ENCODE measurements at places on chromosomes 1 and 21. TPM values are rescaled to one million over a fixed set of nuclear protein-coding genes. Genes with fewer than 3 reads are reported as not detected.

PTCH2 gene
- 5.7 TPM for polyA plus RNA-seq

BTBD8 gene
- polyA plus RNA-seq = 10.4 TPM

GRCh38 chr1:113935970-113936369, 6.8 kb downstream of the HIPK1 start:
- no peak for DNase-seq

DNA sequence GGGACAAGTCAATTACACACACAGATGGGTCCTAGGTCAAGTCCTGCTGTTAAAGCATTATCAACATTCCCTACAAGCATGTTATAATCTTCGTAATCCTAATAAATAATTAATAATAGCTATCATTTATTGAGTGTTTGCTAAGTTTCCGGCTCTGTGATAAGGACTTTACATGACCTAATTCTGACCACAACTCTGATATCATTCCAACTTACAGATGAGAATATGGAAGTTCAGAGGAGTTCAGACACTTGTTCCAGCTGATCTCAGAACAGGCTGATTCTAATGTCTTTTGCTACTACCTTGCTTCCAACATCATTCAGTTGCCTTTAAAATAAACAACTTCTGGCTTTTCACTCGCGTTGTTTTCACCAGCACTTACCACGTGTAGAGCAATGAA, 770.1 kb upstream of the CXADR start:
- DNase-seq = no peak

GRCh38 chr1:40050863-40051262, 10.3 kb downstream of the CAP1 start:
- DNase-seq = no peak

DNA sequence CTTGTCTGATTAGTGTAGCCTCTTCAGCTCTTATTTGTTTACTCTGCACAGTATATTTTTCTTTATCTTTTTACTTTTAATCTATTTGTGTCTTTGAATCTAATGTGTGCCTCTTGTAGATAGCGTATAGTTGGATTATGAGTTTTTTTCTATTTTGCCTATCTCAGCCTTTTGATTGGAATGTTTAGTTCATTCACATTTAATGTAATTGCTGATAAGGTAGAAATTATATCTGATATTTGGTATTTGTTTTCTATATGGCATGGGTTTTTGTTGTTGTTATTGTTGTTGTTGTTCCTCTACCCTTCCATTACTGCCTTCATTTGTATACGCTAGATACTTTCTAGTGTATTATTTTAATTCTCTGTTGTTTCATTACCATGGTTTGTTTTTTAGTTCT, 131.7 kb upstream of the GRIK3 start:
- no peak for DNase-seq

GRCh38 chr1:3827813-3828307, 29.2 kb downstream of the CEP104 start:
- no peak for DNase-seq

TSPAN2 gene
- polyA plus RNA-seq = 10.5 TPM

- DNase-seq = no peak
These were observed 635.1 kb downstream of the PTPRC start for GRCh38 chr1:199273837-199274379.
